ENCODE measurements at places on chromosomes 1 and 21.

DNA sequence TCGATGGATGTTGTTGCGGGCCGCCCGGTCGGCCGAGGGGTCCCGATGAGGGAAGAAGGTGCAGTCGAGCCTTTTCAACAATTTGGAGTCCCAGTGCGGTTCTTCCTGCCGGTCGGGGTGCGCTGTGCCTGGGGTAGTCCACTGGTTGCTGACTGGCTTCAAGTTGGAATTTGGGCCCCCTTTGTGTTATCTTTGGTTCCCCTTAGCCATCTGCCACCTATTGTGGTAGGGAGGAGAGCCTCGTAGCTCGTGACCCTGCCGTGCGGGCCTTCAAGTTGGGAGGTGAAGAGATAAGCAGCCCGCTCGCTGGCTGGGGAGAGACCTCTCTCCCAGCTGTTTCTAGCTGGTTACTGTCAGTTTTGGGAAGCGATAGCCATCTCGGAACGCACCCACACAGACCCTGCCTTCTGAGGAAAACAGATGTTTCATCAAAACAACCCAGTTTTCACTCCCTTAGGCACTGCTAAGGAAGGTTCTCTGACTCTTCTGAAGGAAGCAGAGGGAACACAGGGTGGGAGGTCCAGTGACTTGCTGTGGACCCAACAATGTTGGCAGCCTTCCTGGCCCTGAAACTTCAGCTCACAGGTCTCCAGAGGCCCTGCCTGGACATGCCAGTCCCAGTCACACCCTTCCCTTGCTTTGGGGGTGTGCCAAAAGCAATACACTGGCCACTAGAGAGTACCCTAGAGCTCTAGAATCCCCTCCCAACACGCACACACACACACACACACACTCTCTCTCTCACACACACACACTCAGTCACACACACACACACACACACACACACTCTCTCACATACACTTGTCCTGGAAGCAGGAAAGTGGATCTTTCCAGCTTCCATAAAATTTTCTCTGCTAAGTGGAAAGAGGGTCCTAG lies 1.0 kb downstream of the BTG2 start:
- no peak for DNase-seq

DNA sequence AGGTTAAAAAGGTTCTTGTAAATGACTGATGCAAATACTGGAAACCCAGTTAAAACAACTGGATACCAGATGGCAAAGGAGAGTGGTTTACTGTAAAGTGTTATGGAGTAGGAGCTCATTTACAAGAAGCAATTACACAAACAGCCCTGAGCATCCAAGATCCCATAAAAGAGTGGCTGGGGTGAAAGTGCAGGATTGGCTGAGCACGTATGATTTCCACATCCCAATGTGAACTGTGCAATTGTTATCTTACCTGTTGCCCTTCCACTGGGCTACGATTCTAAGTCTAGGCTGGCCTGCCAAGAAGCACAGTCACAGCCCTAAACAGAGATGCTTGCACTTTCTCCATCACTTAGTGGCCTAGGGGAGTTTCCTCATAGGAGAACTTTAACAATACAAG lies 277.6 kb upstream of the RUNX1 start:
- DNase-seq, result no peak

DNA sequence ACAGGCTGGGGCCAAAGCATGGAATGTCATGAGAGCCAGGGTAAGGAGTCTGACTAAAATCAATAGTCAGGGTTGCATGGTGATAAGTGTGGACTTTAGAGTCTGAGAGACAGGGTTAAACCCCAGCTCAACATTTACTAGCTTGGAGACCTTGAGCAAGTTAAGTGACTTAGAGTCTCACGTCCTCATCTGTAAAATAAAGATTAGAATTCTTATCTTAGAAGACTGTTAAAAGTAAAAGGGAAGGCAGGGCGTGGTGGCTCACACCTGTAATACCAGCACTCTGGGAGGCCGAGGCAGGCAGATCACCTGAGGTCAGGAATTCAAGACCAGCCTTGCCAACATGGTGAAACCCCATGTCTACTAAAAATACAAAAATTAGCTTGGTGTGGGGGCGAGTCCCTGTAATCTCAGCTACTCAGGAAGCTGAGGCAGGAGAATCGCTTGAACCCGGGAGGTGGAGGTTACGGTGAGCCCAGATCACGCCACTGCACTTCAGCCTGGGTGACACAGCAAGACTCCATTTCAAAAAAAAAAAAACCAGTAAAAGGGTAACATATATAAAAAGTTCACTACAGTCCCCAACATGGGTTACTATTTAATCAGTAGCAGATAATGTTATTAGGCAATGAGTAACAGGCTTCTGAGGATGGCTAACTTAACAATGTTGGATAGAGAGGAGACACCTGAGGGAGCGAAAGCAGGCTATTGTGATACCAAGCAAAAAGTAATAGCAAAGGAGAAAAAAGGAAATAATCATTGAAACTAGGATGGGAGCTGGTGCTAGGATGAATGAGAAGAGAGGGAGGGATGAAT lies 20.8 kb downstream of the TMCO1 start:
- no peak for DNase-seq

DNA sequence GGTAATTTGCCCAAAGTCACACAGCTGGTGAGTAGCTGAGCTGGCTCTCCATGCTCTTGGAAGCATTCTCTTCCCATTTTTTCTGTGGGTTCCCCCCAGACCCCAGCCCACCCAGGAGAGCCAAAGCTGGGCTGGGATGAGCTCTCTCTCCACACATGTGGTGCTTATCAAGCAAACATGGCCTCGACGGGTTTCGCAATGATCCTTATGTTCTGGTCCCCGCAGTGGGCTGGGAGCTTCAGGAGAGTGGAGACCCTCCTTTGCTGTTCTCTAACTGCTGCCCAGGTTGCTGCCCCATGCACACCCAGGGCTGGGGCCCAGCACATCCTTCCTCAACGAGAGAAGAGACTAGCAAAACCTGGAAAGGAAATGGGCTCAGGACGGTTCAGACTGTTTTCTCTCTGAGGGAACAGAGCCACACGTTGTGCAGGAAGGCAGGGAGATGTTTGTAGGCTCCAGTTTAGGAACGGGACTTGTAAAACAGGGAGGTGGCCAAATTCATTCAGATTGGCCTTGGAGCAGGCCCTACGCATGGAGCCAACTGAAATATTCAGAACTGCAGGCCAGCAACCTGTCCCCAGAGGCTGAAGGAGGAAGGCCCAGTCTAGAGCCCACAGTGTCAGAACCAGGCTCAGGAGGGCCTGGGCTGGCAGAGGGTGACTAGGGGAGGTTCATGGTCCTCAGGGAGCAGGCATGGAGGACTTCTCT lies 27.2 kb upstream of the CSF1 start:
- no peak for DNase-seq

DNA sequence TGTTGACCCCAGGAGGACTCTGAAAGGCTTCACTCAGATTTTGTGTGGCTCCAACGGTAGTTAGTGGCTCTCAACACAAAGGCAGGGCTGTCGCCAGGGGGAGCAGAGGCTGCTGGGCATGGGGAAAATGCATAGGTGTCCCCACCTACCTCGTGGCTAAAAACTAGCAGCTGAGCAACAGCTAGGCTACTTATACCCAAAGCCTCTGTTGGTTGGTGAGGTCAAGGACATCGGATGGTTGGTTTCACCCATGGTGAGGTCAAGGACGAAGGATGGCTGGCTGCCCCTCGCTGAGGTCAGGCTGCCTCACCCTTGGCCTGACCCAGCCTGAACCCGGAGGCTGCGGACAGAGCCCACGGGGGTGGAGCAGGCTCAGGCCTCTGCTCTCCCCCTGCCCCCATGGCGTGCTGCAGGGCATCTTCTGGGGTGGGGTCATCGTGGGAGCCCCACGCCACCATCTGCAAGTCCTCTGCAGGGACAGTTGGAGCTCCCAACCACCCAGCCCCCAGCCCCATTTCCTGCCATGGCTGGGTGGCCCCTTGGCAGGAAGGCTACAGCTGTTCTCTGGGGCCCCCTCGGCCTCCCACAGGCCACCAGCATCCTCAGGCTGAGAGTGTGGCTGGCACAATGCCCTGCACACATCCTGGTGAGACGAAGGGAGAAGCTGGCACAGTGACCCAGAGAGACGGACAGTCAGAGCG lies 8.5 kb upstream of the GNB1 start:
- DNase-seq, result no peak

DNA sequence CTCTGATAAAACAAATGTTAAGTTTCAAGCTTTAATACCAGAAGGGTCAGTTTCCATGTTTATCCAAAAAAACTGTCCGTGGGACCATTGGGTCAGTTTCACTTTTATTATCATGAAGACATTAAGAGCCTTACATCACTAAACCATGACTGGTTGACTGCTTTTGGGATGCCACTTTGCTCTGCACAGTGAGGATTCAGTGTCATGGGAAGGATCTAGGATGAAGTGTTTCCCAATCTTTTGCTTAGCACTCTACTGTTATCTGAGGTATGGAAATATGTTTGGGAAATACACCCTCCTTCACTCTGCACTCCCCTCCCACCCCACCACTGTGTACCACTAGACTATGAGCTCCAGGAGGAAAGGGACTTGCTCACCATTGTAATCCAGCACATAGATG lies 16.3 kb downstream of the RPS6KC1 start:
- DNase-seq, result no peak

GRCh38 chr1:22341791-22342605 lies 109.7 kb upstream of the ZBTB40 start:
- DNase-seq, result no peak

Data from NCI-H526 treated with DMSO at 0.1 percent for 48 hours (cell line).